ENCODE measurements at places on chromosomes 1 and 21. TPM values are rescaled to one million over a fixed set of nuclear protein-coding genes. Genes with fewer than 3 reads are reported as not detected.

- no peak for DNase-seq
Observed at GRCh38 chr1:91555074-91555730, 54.6 kb downstream of the CDC7 start.

- DNase-seq, result no peak
Observed at GRCh38 chr1:48978413-48978812, 201.7 kb upstream of the BEND5 start.

DNA sequence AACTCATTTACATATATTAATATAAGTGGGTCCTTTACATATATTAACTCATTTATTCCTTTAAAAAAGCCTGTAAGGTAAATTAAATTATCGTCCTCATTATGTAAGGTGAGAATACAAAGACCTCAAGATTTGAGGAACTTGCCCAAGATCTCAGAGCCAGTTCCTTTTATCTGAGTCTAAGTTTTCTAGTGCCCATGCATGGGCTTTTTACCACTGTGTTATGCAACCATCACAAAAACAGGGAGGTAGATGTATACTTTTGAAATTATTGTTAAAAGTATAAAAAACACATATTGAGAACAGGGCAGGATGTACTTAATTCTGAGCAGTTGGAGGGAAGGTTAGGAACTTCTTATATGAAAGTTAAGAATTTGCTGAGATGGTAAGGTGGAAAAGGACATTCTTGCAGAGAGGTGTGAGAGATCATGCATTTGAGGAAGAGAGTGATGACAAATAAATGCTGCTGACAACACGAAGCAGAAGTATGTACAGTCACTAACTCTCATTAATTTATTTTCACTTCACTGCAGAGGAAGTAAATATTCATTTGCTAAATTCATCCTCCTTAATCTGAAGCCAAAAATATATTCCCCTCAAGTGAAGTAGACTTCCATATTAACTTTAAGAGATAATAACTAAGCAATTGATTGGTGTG lies 28.9 kb upstream of the LYPLAL1 start:
- no peak for DNase-seq

GRCh38 chr1:185926588-185926987 lies 192.4 kb downstream of the HMCN1 start:
- no peak for DNase-seq

The ARHGAP29 gene
- total RNA-seq, result 30.0 TPM

DNA sequence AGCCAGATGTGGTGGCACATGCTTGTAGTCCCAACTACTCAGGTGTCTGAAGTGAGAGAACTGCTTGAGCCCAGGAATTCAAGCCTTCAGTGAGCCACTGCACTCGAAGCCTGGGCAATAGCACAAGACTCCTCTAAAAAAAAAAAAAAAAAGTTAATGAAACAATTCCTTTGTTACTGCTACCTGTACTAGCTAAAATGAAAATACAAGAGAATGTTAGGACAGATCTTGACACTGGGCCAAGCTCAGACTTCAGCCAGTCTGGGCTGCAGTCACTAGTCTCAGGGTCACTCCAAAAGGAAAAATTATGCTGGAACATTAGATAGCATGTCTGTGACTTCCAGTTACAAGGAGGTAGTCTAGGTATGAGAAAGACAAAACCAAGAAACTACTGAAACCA lies 56.5 kb downstream of the TRIM33 start:
- no peak for DNase-seq

The TACSTD2 gene
- 549 TPM for total RNA-seq

The HSPG2 gene
- 298 TPM for total RNA-seq

GRCh38 chr1:54337034-54337433 lies 69.2 kb downstream of the SSBP3 start:
- no peak for DNase-seq

DNA sequence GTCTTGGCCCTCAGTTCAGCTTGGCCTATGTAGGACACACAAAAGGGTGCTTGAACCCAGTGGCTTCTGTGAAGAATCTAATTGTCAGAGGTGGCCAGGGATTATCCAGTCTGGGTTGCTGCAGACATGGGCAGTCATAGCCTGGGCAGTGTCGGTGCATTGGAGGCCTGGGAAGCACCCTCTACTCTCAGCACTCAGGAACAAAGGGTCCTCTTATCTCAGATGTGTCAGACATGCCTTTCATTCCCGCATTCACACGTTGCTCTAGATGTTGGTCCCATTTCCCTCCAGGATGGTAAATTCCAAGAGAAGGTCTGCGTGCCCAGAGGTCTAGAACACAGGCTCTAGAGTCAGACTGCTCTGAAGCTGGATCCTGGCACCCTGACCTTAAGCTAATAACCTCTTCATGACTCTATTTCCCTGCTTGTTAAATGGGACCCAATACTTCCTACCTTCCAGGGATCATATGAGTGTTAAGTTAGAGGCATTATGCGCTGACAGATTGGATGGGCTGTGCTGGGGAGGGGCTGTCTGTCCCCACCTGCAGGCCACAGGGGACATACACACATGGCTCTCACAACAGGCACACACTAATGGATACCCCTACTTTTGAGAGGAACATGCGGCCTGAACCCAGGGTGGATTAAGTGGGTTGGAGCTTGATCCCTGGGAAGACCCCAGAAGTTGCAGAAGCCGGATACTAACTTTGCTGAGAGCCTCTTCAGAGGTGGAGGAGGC lies 16.5 kb upstream of the EDN2 start:
- DNase-seq, result no peak

GRCh38 chr1:222216255-222216754 lies 331.6 kb downstream of the HHIPL2 start:
- no peak for DNase-seq

The FCN3 gene
- 2.1 TPM for total RNA-seq

The GNAT2 gene
- total RNA-seq, result not detected

The TSTD1 gene
- total RNA-seq, result 79.8 TPM

GRCh38 chr1:79807816-79808215 lies 801.3 kb upstream of the ADGRL4 start:
- no peak for DNase-seq

The MEX3A gene
- total RNA-seq, result 1.2 TPM

GRCh38 chr1:194298007-194298598 lies 1111.7 kb upstream of the B3GALT2 start:
- no peak for DNase-seq

DNA sequence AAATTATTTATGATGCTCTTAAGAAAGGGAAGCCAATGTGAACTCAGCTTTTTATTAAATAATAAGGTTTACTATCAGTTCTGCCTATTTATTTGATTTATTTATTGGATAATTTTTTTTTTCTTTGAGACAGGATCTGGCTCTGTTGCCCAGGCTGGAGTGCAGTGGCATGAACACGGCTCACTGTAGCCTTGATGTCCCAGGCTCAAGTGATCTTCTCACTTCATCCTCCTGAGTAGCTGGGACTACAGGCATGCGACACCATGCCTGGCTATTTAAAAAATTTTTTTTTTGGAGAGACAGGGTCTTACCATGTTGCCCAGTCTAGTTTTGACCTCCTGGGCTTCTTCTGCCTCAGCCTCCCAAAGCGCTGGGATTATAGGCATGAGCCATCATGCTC lies 21.0 kb upstream of the DNAJC28 start:
- DNase-seq, result no peak

DNA sequence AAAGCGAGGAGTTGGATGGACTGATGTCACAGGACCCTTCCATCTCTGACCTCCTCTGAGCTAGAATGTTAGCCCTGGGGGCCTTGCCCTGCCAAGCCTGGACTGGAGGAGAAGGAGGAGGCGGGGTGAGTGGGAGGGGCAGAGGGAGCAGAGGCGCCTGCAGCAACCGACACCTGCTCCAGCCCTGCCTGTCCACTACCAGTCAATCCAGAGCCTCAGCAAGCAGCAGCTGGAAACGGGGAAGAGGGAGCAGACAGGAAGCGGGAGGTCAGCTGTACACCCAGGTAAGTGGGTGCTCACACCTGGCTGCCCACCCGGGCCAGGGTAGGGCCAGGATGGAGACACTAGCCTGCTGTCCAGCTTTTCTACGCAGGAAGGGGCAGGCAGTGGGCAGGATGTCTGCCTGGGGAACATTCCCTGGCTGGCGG lies at the start of gene IGFN1:
TSS of gene IGFN1 (plus strand) at position 201 of the 428 bp plus-strand sequence. CDS start 2,470 bp downstream, outside the sequence.
- DNase-seq, result no peak

The SAMD11 gene
- total RNA-seq, result 13.9 TPM

The LRP8 gene
- total RNA-seq, result 11.3 TPM

GRCh38 chr1:77655431-77655974 lies 27.0 kb downstream of the ZZZ3 start:
- DNase-seq, result no peak

DNA sequence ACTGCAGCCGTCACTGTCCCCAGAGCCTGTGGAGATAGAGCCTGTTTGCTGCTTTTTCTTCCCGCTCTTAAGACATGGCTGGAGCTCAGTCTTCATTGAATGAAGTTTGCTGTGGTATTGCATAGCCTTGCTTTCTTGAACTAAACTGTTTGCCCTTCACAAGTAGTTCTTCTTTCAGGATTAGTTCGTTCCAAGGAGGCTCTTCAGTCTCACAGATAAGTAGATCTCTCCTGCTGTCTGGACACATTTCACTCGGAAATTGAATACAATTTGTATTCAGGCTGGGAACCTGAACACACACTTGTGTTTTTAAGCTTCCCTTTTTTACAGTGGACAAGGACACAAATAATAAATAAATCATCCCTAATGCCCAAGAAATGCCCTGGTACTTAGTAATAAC lies 34.7 kb downstream of the IFNAR1 start:
- DNase-seq, result no peak

DNA sequence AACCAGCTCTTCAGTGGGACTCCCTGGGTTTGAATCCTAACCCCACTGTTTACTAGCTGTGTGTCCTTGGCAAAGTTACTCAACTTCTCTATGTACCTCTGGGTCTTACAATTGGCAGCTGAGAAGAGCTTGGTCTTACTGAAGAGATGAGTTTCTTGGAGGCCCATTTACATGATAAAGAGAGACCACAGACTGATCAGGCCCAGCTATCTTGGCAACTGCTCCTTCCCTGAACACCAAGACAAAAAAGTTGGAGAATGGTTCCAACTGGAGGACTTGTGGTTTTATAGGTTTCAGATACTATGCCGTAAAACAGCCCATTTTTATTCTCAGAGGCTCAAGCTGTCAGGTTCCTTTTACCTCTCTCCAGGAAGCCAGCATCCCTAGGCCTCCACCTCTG lies 24.8 kb upstream of the CNIH3 start:
- no peak for DNase-seq

GRCh38 chr1:171793636-171794035 lies 12.2 kb downstream of the METTL13 start:
- no peak for DNase-seq

The SMCP gene
- total RNA-seq, result not detected

DNA sequence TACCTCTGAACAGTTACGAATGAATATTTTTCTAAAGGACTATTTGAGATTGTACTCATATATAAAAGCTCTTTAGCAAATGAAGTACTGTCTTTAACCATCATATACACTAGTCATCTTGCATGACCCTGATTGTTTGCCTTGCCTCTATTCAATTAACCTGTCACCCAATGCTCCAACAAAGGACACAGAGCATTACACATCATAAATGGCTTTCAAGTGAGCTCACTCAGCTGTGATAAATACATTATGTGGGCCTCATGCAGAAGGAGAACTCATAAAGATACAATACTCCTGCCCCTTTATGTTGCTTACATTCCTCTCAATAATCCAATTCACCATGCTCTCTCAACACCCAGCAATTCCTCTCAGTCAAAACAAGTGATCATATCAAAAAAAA lies 993.0 kb upstream of the PRMT6 start:
- no peak for DNase-seq

The KLHL17 gene
- total RNA-seq, result 8.6 TPM

- DNase-seq, result no peak
Observed at GRCh38 chr1:197515421-197515820, 247.4 kb downstream of the CRB1 start.

DNA sequence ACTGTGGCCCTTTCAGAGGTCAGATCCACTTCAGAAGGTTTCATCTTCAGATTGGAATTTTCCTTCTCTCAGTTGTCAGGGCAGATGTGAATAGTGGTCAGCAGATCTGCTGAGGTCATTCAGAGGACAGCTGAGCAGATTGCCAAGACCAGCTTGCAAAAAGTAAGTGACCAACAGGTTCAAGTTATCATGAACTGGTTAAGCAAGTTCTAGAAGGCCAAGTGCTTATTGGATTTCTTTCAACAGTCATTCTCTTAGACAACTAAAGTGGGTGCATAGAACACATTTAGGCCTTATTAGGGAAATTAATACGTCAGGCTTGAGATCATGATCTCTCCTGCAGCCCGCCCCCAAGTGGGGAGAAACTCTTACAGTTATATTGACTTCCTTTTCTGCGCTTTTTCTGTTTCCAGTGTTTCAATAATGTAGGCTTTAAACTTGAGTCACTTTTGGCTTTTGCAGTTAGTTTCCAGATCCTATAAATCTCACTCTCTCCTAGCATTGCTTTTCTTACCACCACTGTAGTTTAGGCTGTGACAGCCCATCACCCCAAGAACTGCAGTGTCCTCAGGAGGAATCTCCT lies 96.4 kb downstream of the C1orf21 start:
- DNase-seq, result peak; percentile 60

GRCh38 chr1:67339623-67340343 lies 32.1 kb downstream of the IL12RB2 start:
- DNase-seq, result no peak

The TRNP1 gene
- total RNA-seq, result 46.6 TPM

DNA sequence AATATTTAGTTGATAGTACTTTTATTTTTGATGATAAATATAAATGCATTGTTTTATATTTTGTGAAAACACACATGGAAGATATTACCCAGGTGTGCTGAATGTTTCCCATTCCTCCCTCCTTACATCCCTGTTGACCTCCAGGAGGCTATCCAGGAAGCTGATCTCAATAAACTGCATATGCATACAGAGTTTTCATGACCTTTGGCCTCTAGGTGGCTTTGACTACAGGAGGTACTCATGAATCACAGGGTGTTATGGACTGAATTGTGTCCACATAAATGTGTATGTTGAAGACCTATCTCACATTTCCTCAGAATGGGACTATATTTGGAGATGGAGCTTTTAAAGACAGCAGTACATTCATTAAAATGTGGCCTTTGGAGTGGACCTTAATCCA lies 914.9 kb upstream of the NCAM2 start:
- no peak for DNase-seq

DNA sequence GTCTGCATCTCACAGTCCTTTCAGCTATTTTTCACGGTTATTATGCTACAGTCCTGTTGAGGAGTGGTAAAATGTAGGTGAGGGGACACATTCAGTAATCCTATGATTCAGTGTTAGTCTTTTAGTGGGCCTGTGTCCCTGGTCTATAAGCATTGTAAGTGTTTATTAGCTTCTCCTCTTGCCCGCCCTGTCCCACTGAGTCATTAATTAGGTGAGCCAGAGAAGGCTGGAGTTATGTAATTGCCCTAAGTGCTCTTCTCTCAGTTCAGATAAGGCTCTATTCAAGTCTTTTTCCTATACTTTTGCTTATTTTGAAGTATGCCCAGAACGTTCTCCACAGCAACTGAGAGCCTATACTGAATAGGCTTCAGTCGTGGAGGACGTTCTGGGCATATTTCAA lies 76.3 kb upstream of the ZRANB2 start:
- no peak for DNase-seq

- DNase-seq, result no peak
Observed at GRCh38 chr21:28587748-28588147, 404.9 kb downstream of the LTN1 start.

DNA sequence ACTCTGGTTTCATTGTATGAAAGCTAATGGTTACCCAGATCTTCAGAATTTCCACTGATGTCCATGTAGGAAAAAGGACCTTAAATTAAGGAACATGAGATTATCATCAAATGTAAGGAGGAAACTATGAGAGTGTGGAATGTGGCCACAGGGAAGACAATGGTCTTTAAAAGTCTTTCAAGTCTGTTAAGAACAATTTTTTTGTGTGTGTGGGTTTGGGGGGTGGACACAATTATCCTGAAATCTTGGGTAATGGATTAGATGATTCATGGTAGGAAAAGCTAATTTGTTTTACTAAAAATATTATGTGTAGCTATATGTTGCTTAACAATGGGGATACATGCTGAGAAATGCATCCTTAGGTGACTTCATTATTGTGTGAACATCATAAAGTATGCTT lies 72.9 kb downstream of the PLA2G4A start:
- DNase-seq, result no peak

All from ureter (tissue), 1 donor.